ENCODE measurements at places on chromosomes 3 and 15. TPM values are rescaled to one million over a fixed set of nuclear protein-coding genes. Genes with fewer than 3 reads are reported as not detected.

The CLCN2 gene
- 16.0 TPM for total RNA-seq

The IL17RE gene
- total RNA-seq, result 0.18 TPM

The DNASE1L3 gene
- 0.54 TPM for total RNA-seq

The FOXB1 gene
- 0.91 TPM for total RNA-seq

The NEK10 gene
- total RNA-seq, result 31.5 TPM

The LIPC gene
- not detected for total RNA-seq

The CYP11A1 gene
- 0.54 TPM for total RNA-seq

The SAMMSON gene
- total RNA-seq, result not detected

The SCG3 gene
- 48.5 TPM for total RNA-seq

The CATSPER2 gene
- total RNA-seq, result 12.8 TPM

The PPP1R14D gene
- not detected for total RNA-seq

The ZBTB47 gene
- total RNA-seq, result 13.0 TPM

The GPR171 gene
- not detected for total RNA-seq

The NCEH1 gene
- total RNA-seq, result 5.1 TPM

The GOLGA6B gene
- total RNA-seq, result not detected

The CSPG5 gene
- total RNA-seq, result 47.6 TPM

The NR1I2 gene
- total RNA-seq, result 0.36 TPM

The PRTG gene
- total RNA-seq, result 28.8 TPM

The GP5 gene
- 0.09 TPM for total RNA-seq

The INSYN1 gene
- 22.9 TPM for total RNA-seq

The ZDHHC19 gene
- not detected for total RNA-seq

The GRK7 gene
- total RNA-seq, result 0.09 TPM

The NOX5 gene
- 0.09 TPM for total RNA-seq

The KNG1 gene
- total RNA-seq, result not detected
